Stimulated activated CD8-positive, alpha-beta memory T cell treated with anti-CD3 and anti-CD28 coated beads, Interleukin-7, amount 100 ng/mL, for 1 hour (primary cell): ENCODE measurements at places on chromosomes 11 and 22.

DNA sequence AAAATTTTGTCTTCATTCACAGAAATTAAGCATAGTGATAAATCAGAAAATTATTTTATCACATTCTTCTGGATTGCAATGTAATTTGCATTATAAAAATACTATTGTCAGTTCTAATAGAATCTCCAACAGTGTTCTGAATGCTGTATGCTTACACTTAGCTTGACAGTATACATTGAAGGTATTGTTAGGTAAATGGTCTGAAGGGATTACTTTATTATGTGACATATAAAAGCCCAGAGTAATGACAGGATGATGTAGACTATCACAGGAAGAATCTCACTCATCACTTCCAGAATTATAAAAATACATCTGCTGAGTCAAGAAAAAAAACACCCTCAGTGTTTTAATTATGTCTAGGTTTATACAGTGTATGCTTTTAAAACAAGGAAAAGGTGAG, 1532.5 kb upstream of the RAG2 start:
- DNase-seq, result no peak

GRCh38 chr11:56750190-56750589, 1.7 kb upstream of the OR9G4 start:
- no peak for DNase-seq

DNA sequence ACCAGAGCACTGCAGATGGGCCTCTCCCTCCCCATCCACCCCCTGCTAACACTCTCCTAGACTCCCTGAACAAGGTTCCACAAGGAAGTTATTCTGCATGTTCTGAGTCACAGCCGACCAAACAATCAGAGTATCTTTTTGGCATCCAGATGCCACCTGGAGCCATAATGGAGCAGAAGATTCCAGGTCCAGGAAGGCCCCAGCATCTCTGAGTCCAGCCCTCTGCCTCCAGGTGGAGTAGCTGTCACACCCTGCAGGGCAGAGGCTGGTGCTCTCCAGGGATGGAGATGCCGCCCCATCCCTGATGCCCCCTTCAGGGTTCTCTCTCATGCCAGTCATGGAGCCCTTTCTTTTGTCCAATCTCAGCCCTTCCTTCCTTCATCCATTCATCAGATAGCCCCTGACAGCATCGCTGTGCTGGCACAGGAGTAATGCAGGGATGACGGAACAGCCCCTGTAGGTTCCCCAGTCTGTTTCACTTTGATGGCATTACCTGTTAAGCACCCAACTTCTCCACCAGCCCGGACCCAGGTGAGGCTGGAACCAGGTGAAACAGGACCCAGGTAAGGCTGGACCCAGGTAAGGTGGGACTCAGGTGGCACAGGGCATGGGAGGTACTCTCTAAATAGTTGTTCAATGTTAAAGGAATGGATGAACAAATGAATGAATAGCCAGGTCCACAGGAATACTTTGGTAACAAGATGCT, 20.1 kb upstream of the TSKU start:
- no peak for DNase-seq

GRCh38 chr22:35590634-35591295, 26.4 kb downstream of the MB start:
- DNase-seq, result no peak

GRCh38 chr11:33179348-33179803, 18.1 kb upstream of the CSTF3 start:
- no peak for DNase-seq

GRCh38 chr11:45892856-45893255, 7.4 kb downstream of the MAPK8IP1 start:
- no peak for DNase-seq

DNA sequence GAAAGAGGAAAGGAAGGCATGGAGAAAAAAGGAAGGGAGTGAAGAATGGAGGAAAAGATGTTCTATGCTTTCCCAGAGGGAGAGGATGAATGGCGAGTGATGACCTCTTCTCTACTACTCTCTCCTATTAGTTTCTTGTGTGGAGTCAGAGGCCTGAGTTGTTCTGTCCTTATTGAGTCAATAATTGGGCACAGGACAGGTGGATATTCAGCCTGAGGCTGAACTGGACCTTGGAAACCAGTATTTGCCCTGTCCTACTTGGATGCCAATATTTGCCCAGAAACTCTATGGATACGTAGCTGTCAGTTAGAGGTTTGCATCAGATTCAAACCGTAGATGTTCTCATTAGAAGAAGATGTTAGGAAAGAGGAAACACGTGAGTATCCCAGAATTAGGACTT, 17.6 kb upstream of the SWAP70 start:
- no peak for DNase-seq

- DNase-seq, result no peak
Measured at GRCh38 chr11:1397146-1397861, 7.6 kb downstream of the BRSK2 start.

- DNase-seq, result no peak
Measured at GRCh38 chr11:118000850-118001228, 14.6 kb downstream of the IL10RA start.

DNA sequence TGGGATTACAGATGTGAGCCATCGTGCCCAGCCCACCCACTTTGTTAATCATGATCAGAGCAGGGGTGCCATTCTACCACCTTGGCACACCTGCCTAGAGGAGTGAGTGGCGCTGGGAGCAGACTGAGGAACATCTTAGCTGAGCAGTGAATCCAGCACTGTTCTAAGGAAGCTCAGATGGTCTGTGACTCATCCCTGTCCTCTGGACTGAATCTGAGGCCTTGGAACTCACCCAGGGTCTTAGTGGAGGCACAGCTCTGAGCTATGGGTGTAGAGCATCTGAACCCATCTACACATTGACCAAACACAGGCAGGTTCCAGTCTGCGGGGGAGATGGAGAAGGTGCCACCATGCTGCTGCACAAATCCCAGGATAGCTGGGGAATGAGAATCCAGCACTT, 14.9 kb downstream of the PGAP2 start:
- no peak for DNase-seq

DNA sequence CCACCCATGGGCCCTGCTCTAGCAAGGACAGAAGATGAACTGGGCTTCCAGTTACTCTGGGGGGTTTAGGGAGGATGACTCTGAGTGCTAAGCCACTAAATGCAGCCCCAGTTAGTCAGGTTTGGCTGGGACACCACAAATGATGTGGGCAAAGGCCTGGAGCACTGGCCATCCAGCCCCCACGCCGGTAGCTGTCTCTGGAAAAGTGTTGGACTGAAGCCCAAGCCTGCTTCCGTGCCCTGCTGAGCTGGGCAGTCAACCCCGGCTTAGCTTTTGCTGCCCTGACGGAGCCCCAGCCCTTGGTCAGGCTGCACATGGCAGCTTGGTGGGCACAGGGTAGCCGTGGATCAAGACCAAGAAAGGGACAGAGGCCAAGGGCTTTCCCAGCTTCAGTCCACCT, 5.7 kb upstream of the GSTP1 start:
- no peak for DNase-seq

DNA sequence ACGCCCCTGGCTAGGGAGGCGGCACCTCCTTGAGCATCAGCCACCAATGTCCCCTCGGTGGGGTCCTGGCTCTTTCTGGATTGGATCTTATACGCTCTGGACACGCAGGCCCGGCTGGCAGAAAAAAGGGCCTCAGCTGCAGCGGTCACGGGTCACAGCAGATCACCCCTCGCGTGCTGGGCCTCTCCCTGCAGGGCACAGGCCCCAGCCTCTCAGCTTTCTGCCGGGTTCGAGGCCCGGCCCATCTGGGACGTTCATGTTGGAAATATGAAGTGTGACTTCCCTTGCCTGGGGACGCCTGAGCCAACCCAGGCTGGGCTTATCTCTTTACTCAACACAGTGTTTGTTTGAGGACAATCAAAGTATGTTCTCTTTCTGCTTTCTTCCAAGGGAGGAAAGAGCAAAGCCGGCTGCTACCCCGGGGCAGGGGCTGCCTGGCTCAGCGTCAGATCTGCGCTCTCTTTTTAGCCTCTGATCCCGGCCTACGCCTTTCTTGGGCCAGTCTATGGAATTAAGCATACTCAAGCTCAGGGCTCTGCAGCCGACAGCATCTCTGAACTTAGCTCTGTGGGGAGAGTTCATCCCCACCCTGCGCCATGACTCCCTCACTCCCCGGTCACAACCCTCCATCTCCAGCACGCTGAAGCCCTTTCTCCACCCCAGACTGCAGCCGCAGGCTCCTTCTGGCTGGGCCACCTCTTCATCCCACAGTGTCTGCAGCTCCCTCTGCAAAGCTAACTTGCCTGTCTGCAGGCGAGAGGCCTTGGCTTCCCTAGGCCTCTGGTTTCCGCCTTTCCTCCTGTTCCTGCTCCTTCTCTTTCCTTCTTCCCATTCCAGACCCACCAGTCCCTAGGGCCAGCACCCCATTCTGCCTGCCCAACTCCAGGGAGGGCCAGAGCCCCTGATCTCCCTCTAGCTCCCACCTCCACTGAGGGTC, 38.8 kb downstream of the ADAMTS15 start:
- no peak for DNase-seq

- DNase-seq, result no peak
Measured at GRCh38 chr11:35046681-35047080, 92.3 kb upstream of the CD44 start.

DNA sequence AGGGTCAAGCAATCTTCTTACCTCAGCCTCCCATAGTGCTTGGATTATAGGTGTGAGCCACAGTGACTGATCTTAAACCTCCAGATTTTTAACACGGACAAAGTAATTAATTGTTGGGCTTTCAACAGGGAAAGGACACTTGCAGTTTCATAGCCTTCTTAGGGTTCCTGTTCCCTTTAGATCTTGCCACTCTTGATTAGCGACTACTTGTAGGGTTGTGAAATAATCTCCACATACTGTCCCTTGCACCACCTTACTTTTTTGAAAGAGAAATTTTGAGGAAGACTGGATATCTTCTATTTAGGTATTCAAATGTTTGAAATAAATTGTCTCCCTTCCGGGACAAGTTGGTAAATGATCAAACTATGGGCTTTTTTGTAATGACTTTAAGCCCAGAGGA, 7.6 kb downstream of the MS4A4E start:
- DNase-seq, result no peak

DNA sequence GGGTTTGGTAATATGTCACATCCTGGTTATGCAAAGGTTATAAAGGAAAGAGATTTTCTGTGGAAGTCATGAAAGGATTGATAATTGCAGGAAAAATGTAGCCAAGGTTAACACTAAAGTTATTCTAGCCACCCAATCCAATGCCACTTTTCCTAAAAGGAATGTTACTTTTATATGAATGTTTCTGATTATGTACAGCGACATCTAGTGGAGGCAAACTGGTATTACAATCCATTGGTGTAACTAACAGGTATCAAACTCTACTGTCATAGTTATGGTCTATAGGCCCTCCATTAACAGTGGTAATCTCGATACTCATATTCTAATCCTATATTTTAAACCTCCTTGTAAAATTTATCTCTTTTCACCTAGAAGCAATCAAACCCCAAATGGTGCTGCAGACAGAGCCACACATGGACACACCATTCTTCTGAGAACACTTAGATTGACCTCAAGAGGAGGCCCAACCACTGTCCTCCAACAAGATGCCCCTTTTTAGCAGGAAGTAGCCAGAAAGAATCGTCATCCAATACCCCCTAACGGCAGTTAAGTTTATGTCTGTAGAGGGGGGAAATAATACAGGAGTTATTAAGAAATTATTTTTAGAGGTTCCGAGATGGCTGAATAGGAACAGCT, 74.9 kb upstream of the RAG2 start:
- DNase-seq, result no peak

GRCh38 chr22:18091916-18092526, 14.2 kb downstream of the PEX26 start:
- DNase-seq, result no peak

- DNase-seq, result no peak
Measured at GRCh38 chr11:116043857-116044256, 539.6 kb upstream of the CADM1 start.

- DNase-seq, result no peak
Measured at GRCh38 chr11:13881226-13881905, 81.2 kb upstream of the SPON1 start.

- DNase-seq, result no peak
Measured at GRCh38 chr11:46279126-46280099, 2.0 kb downstream of the CREB3L1 start.

- DNase-seq, result peak; percentile 55
Measured at GRCh38 chr11:46392421-46393230, 1.1 kb upstream of the CHRM4 start.

DNA sequence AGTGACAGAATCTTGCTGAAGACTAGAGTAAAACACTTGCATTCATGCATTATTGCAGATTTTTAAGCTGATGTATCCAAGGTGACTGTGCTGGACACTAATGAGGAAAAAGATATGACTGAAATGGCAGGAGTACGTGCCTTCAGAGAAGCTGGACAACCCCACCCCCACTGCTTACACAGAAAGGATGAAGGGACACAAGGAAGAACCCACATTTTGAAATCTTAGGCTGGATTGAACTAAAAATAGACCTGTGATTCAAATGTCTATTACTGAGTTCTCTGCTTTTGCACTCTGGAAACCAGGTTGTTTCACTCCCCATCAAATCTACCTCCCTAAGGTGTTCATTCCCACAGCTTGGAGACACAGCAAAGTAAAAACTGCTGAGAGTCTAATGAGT, 117.1 kb downstream of the KCNC1 start:
- DNase-seq, result no peak

- DNase-seq, result no peak
Measured at GRCh38 chr22:21865041-21865440, 2.4 kb downstream of the MAPK1 start.

GRCh38 chr11:1473786-1474185, 12.8 kb downstream of the MOB2 start:
- DNase-seq, result no peak

GRCh38 chr11:120446802-120447201, 64.7 kb upstream of the GRIK4 start:
- DNase-seq, result no peak

DNA sequence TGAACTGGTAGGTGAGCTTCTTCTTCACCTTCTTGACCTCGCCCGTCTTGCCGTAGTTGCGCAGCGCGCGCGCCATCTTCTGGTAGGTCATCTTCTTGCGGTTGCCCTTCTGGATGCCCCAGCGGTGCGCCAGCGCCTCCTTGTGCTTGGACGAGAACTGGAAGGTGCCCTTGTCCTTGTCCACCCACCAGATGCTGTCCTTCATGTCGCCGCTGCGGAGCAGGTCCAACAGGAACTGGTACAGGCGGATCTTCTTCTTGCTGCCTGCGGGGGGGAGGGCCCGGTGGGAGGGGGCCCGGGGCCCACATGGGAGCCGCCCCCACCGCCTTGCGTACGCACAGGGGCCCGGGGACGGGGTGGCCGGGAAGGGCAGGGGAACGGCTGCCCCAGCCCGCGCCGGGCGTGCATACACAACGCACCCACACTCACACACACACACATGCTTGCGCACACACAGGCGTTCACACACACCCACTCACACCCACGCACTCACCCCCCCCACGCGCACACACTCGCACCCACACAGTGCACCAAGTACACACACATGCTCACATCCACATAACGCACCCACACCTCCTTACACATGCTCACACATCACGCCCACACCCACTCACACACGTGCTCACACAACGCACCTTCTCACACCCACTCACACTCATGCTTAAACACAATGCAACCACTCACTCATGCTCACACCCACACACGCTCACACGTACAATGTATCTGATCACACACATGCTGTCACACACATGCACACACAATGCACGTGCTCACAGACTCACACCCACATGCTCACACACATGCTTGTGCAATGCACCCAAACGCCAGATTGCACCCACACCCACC, 3.0 kb upstream of the MYBPC3 start:
- DNase-seq, result no peak

- peak; percentile 12 for DNase-seq
Measured at GRCh38 chr11:36744375-36745168, 146.5 kb upstream of the RAG2 start.
